Left renal cortex interstitium (tissue), 4 donors: ENCODE measurements at places on chromosomes 1 and 21. TPM values are rescaled to one million over a fixed set of nuclear protein-coding genes. Genes with fewer than 3 reads are reported as not detected.

The SH2D2A gene
- polyA plus RNA-seq, result 1.6 TPM

The SEMA6C gene
- 23.9 TPM for polyA plus RNA-seq

The PRPF38B gene
- polyA plus RNA-seq, result 96.1 TPM

The PGLYRP3 gene
- not detected for polyA plus RNA-seq

- DNase-seq, result no peak
These were observed 117.6 kb upstream of the CD34 start for GRCh38 chr1:208028526-208028925.

DNA sequence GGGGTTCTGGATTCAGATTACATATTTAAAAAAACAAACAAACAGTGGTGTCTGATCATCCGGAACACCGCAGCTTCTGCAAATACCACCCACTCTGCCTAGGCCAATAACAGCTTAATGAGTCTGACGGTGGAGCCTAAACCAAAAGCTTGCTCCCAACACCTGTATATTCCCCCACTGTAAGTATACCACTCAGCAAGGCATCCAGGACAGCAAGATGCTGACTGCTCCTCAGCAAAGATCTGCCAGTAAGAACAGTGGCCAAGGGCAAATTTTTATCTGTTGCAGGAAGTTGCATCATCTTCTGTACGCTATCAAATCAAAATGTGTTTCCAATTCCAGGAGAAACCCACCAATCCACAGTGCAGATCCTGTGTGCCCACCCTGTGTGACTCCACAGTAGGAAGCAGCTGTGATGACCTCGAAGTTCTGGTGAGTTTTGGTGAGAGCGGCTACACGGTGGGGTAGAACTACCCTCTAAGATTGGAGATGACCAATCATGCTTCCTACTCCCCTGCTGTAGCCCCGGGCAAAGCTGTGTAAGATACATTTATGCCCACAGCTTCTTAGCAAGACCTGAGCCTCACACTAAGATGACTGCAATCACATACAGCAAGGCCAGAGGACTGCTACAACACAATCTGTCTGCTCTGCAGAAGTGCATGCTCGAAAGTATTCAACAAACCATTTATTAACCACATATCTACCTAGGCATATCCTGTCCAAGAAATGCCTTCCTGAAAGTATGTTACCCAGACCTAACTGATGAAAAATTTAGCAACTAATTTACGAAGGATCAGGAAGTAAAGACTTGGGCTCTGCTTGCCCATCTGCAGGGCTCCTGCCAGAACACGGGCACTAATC, 30.5 kb downstream of the SIPA1L2 start:
- DNase-seq, result no peak

DNA sequence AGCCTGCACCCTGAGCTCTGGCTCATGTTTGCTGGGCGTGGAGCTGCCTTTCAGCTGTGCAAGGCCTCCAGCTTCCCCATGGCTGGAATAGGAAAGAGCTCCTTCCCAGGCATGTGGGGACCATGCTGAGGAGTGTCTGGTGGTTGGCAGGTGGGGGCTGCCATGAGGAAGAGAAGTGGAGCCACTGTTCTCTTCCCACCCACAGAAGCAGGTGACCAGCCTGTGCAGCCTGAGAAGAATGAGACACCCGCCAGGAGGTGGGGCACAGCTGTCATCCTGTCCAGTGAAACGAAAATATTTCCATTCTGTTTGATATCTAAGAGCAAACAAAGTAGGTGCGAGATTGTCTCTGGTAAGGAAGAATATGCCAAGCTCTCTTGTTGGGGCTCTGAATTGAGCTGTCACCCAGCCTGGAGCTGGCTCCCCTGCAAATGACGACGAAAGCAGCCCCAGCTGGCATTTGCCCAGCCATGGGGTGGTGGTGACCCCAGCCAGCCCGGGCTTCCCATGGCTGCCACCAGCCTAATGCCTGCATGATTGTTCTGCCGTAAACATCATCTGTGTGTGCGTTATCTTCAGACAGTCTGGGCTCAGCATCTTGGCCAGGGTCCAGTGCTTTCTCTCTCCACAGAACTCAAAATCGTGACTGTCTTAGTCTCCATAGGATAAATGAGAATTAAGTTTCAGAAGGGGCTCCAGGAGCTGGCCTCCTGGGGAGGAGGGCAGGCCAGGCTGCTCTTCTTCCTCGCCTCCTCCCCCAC, 429.8 kb upstream of the VAMP3 start:
- DNase-seq, result no peak

GRCh38 chr1:19894218-19894617, 12.0 kb downstream of the OTUD3 start:
- no peak for DNase-seq

- no peak for DNase-seq
These were observed 7.9 kb downstream of the ATP5IF1 start for GRCh38 chr1:28243685-28244311.

- no peak for DNase-seq
These were observed 48.0 kb downstream of the ACTN2 start for GRCh38 chr1:236734141-236734765.

DNA sequence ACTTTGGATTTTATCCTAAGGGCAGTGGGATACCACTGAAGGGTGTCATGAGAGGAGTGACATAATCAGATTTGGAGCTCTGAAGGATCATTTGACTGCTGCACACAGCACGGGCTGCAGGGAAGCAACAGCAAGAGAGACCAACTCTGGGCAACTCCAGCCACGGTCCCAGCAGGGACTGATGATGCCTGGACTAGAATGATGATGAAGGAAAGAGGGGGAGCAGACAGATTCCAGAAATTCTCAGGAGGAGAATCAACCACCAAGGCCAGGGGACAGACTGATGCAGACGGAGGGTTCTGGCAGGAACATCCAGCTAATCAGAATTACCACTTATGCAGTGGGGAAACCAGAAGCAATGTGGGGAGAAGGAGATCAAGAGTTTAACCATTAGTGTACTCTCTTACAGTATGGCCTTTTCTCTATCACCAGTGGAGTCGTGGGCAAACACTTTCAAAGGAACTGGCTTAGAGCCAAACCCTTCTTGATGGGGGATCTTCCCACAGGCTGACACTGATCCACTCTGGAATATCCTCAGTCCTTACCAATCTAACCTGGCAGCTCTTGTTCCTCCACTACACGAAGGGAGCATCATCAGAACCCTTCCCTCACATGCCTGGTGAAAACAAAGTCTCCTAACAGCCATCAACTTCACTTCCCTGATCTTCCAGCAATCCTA, 3.3 kb downstream of the URB1 start:
- no peak for DNase-seq

DNA sequence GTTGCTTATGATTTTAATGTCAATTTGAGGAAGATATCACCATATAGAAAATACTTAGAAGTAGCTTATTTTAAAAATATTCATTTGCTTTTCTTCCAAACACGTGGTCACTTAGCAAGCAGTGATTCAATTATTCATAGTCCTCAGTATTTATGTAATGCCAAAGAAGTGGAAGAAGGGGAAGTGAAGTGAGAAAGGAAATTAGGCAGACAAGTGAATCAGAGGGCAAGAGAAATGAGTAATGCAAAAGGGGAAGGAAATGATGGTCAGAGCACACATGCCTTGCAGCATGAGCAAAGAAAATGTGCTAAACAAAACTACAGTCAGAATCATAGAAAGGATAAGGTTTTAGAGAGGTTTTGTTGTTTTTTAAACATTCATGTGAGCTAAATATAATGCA, 31.8 kb downstream of the SDCCAG8 start:
- no peak for DNase-seq

GRCh38 chr1:195804547-195804946, 803.7 kb downstream of the KCNT2 start:
- DNase-seq, result no peak

GRCh38 chr1:20194757-20195461, 8.6 kb upstream of the PLA2G2C start:
- DNase-seq, result no peak

DNA sequence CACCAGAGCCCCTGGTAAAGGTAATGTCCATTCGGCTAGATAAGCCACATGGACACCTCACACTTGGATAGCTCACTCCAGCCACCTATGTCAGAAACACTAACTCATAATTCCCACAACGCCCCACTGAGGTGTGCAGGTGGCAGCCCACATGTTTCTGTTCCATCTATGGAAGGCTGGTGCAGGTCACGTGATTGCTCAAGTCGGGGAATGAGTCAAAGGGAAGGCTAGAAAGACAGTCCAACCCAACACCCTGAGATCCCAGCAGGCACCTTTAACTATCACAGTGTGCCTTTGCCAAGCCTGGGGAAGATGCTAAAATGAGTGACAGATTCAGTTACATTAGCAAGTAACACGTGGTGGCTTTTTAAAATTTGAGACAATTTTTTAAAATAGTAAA, 45.3 kb upstream of the KCNE1 start:
- DNase-seq, result no peak
